Endothelial cell of umbilical vein (primary cell): ENCODE measurements at places on chromosomes 16 and 17. TPM values are rescaled to one million over a fixed set of nuclear protein-coding genes. Genes with fewer than 3 reads are reported as not detected.

DNA sequence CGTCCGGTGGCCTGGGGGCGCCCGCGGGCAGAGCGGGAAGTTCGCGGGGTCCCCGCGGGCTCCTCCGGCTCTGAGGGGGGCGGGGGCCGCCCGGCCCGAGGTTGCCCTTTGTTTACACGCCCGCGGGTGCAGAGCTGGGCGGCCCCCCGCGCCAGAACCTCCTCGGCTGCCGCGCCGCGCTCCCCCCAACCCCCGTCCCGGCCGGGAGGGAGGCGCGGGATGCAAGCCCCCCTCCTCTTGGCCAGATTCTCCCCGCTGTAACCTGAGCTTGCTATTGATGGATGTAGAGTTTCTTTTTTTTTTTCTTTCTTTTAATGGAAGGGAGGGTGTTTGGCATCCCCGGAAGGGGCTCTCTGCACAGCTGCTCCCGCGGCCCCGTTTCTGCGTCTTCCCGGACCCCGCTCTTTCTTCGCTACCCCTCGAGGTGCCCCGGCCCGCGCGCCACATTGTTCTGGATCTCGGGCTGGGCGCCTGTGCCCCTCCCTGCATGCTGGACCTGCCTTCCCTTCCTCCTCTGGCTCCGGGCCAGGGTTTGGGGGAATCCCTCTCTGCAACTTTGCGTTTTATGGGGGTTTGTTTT, 646 bp downstream of the CBX2 start:
- H3K27ac ChIP-seq, result no peak overlapping the region
- H3K4me3 ChIP-seq, result peak overlapping the region; percentile 95
- DNase-seq, result no peak
- H3K4me1 ChIP-seq, result peaks cover 20% of the 10 kb centered on the region
- H3K36me3 ChIP-seq, result no peaks in the 10 kb centered on the region
- peaks cover 7% of the 10 kb centered on the region for H3K27me3 ChIP-seq

Gene GCGR
- not detected in 2 replicates for total RNA-seq

DNA sequence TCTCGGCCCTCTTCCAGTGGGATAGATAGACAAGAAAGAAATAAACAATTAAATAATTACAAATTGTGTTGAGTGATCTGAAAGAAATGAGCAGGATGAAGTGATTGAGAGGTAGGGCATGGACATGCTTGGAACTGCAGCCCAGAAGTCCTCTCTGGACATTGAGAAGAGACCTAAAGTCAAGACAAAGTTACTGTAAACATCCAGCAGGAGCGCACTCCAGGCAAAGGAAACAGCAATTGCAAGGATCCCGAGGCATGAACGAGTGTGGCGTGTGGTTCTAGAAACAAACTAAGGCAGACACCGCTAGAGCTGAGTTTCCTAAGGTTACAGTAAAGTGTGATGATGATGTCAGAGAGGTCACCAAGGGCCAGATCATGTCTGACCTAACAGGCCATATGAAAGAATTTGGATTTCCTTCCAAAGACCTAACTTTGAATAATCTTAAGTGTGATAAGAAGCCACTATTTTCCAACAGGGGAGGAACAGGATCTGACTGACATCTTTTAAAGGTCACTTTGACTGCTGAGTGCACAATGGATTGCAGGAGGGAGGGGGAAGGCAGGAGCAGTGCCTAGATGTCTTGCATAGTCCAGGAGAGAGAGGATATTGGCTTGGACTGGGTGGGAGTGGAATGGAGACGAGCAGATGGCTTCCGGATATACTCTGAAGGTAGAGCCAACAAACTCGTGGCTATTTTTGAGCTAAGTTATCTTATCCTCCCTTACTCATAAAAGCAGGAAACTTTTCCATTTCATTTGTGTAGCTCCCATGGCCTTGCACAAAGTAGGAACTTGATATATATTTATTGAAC, 19.0 kb downstream of the ABCC12 start:
- H3K4me1 ChIP-seq, result no peaks in the 10 kb centered on the region
- H3K27me3 ChIP-seq, result no peaks in the 10 kb centered on the region
- no peak overlapping the region for H3K27ac ChIP-seq

DNA sequence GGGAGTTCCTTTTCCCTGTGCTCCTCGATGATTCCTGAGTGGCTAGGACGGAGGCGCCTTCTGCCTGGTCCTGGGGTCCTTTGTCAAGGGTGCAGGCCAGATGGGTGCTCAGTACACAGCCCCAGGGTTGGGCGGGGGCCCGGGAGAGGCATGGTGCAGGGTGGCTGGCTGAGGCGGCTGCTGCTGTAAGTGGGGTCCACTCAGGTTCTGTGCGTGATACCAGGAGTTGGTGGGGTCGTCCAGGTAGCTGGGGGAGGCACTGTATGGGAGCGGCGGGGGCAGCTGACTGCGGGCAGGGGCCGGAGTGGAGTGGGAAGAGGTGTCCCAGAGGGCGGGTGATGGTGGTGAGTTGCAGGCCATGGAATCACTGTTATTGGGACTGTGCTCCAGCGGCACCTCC, 3.6 kb downstream of the DLX3 start:
- DNase-seq, result no peak
- H3K4me1 ChIP-seq, result no peaks in the 10 kb centered on the region
- H3K4me3 ChIP-seq, result no peak overlapping the region
- H3K36me3 ChIP-seq, result no peaks in the 10 kb centered on the region
- peaks cover 62% of the 10 kb centered on the region for H3K27me3 ChIP-seq

GRCh38 chr17:3636908-3637373, 381 bp downstream of the CTNS start:
- no peak for DNase-seq
- peak overlapping the region; percentile 71 for H3K4me3 ChIP-seq
- H3K4me1 ChIP-seq, result peaks cover 12% of the 10 kb centered on the region
- peak overlapping the region; percentile 90 for H3K27ac ChIP-seq
- peaks cover 3% of the 10 kb centered on the region for H3K36me3 ChIP-seq
- no peaks in the 10 kb centered on the region for H3K27me3 ChIP-seq

Gene MCRIP2
- 12.9 and 17.1 TPM in 2 replicates for total RNA-seq

Gene CES1
- not detected in 2 replicates for total RNA-seq

DNA sequence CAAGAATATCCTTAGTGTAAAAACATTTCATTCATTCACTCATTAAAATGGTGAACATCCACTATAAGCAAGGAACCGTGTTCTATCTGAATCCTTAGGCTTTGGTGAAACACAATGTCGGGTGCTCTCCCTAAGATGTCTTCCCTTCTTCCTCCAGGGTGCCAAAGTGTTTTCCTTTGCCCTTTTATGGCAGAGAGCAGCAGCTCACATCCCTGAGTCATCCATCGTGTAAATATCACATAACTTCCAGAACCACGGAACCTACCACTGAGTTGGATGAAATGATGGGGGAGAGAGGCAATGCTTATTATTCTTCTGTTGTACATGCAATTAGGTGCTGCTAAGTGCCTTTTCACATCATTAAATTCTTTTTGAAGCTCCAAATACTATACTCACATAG, 50.2 kb downstream of the DNAH3 start:
- peaks cover 15% of the 10 kb centered on the region for H3K4me1 ChIP-seq
- no peak overlapping the region for H3K27ac ChIP-seq
- no peaks in the 10 kb centered on the region for H3K36me3 ChIP-seq
- DNase-seq, result no peak
- no peak overlapping the region for H3K4me3 ChIP-seq
- peaks cover 6% of the 10 kb centered on the region for H3K27me3 ChIP-seq

Gene NPIPB9
- total RNA-seq, result 1.7 TPM in 1 of 2 replicates, not detected in the other

Gene KRTAP4-5
- not detected in 2 replicates for total RNA-seq

DNA sequence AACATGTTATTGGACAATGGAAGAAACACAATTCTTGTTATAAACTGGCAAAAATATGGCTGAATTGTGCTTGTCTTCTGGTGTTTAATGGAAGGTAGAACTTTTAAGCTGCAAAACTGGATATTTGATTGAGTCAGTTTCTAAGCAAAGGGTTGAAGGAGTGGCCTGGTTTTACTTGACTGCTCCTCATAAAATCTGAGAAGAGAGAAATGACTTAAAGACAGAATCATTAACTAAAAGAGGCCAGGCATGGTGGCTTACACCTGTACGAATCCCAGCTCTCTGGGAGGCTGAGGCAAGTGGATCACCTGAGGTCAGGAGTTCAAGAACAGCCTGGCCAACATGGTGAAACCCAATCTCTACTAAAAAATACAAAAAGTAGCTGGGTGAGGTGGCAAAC, 770.7 kb downstream of the CDH11 start:
- no peaks in the 10 kb centered on the region for H3K4me1 ChIP-seq
- DNase-seq, result no peak
- no peaks in the 10 kb centered on the region for H3K27me3 ChIP-seq
- H3K36me3 ChIP-seq, result no peaks in the 10 kb centered on the region
- H3K4me3 ChIP-seq, result no peak overlapping the region

- no peaks in the 10 kb centered on the region for H3K36me3 ChIP-seq
- no peak overlapping the region for H3K4me3 ChIP-seq
- no peak overlapping the region for H3K27ac ChIP-seq
These were observed 3.8 kb upstream of the ATP2A3 start for GRCh38 chr17:3968015-3968414.

Gene LHX1
- not detected in 2 replicates for total RNA-seq

Gene SPAG5
- 85.4 and 90.6 TPM in 2 replicates for total RNA-seq

GRCh38 chr17:32564325-32564724, 77.5 kb downstream of the CDK5R1 start:
- no peak for DNase-seq
- H3K36me3 ChIP-seq, result peaks cover 2% of the 10 kb centered on the region

- no peak for DNase-seq
- no peak overlapping the region for H3K4me3 ChIP-seq
- H3K27me3 ChIP-seq, result peaks cover 8% of the 10 kb centered on the region
- no peak overlapping the region for H3K27ac ChIP-seq
These were observed 17.5 kb upstream of the TNFRSF13B start for GRCh38 chr17:16989230-16989952.

- H3K36me3 ChIP-seq, result no peaks in the 10 kb centered on the region
- H3K4me1 ChIP-seq, result no peaks in the 10 kb centered on the region
- H3K27me3 ChIP-seq, result no peaks in the 10 kb centered on the region
- DNase-seq, result peak; percentile 49
- H3K4me3 ChIP-seq, result peak overlapping the region; percentile 45
These were observed 220 bp upstream of the ARHGAP44 start for GRCh38 chr17:12789075-12789480.

Gene RUNDC3A
- not detected in 2 replicates for total RNA-seq

GRCh38 chr16:47416869-47417268, 44.0 kb downstream of the ITFG1 start:
- H3K4me1 ChIP-seq, result no peaks in the 10 kb centered on the region
- H3K36me3 ChIP-seq, result no peaks in the 10 kb centered on the region
- H3K4me3 ChIP-seq, result no peak overlapping the region
- H3K27ac ChIP-seq, result no peak overlapping the region

Gene PIMREG
- 35.3 and 37.7 TPM in 2 replicates for total RNA-seq

Gene COG8
- 25.1 and 31.6 TPM in 2 replicates for total RNA-seq

DNA sequence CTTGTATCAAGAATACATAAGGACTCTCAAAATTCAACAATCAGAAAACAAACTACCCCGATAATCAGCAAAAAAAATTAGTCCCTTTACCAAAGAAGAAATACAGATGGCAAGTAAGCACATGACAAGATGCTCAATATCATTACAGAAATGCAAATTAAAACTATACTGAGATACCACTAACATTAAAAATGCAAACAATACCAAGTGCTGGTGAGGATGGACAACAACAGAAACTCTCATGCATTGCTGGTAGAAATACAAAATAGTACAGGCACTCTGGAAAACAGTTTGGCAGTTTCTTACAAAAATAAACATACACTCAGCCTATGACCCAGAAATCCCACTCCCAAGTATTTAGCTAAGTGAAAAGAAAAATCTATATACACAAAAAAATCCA, 7.5 kb downstream of the CEP112 start:
- no peak overlapping the region for H3K27ac ChIP-seq
- no peaks in the 10 kb centered on the region for H3K4me1 ChIP-seq
- no peaks in the 10 kb centered on the region for H3K27me3 ChIP-seq
- H3K4me3 ChIP-seq, result no peak overlapping the region

GRCh38 chr17:78825696-78826095, 14.9 kb downstream of the USP36 start:
- peaks cover 10% of the 10 kb centered on the region for H3K36me3 ChIP-seq
- H3K27ac ChIP-seq, result peak overlapping the region; percentile 26
- peaks cover 4% of the 10 kb centered on the region for H3K4me1 ChIP-seq
- H3K27me3 ChIP-seq, result no peaks in the 10 kb centered on the region

- peaks cover 17% of the 10 kb centered on the region for H3K4me1 ChIP-seq
- peak overlapping the region; percentile 95 for H3K4me3 ChIP-seq
- no peaks in the 10 kb centered on the region for H3K27me3 ChIP-seq
- peaks cover 8% of the 10 kb centered on the region for H3K36me3 ChIP-seq
These were observed 1.0 kb downstream of the CSNK2A2 start for GRCh38 chr16:58196898-58197313.

- H3K4me3 ChIP-seq, result no peak overlapping the region
- DNase-seq, result no peak
- no peaks in the 10 kb centered on the region for H3K4me1 ChIP-seq
- H3K27ac ChIP-seq, result no peak overlapping the region
These were observed 102.6 kb downstream of the SDR42E1 start for GRCh38 chr16:81908466-81909262.

DNA sequence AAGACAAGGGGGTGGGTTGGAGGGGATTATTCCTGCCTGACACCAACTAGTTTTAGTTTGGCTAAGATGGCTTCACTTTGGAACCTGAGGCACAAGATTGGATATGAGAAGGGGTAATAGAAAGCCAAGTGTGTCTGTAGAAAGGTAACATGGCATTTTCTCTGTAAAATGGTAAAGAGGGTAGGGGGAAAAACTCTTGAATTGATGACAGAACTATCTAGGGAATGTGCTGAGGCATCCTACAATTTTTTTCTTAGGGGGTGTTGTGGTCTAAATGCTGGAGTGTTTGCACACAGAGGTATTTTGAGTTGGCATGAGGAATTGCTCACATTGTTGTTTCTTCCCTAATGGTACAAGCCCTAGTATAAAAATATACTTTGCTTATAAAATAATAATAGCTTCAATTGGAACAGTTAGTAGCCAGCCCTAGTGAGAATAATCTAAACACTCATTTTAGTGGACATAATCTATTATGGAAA, 25.8 kb downstream of the YPEL2 start:
- H3K36me3 ChIP-seq, result peaks cover 6% of the 10 kb centered on the region
- no peak for DNase-seq
- H3K27ac ChIP-seq, result no peak overlapping the region
- H3K27me3 ChIP-seq, result no peaks in the 10 kb centered on the region
- H3K4me3 ChIP-seq, result no peak overlapping the region

Gene NOG
- 2.1 and 2.3 TPM in 2 replicates for total RNA-seq

DNA sequence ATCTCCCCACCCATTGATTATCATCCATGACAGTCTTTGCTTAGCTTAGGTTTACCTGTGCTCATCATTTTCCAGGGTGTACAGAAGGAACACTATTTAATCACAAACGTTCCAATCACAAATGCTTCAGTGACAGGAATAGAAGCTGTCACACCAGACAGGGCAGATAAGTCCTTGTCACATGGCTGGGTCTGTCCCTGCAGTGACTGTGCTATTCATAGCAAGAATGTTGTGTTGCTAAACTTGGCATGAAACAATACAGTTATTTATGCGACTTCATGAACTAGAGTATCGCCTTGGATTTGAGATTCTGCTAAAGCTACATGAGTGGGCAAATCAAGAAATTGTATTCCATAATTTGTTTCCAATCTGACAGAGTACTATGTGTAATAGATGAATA, 108.4 kb downstream of the CDH13 start:
- no peak for DNase-seq
- no peak overlapping the region for H3K27ac ChIP-seq
- H3K36me3 ChIP-seq, result no peaks in the 10 kb centered on the region

Gene NXN
- 58.9 and 77.3 TPM in 2 replicates for total RNA-seq
